Stimulated activated CD4-positive, alpha-beta T cell treated with anti-CD3 and anti-CD28 coated beads, TNF-alpha, amount 100 ng/mL, for 48 hours (primary cell): ENCODE measurements at places on chromosomes 1 and 21.

DNA sequence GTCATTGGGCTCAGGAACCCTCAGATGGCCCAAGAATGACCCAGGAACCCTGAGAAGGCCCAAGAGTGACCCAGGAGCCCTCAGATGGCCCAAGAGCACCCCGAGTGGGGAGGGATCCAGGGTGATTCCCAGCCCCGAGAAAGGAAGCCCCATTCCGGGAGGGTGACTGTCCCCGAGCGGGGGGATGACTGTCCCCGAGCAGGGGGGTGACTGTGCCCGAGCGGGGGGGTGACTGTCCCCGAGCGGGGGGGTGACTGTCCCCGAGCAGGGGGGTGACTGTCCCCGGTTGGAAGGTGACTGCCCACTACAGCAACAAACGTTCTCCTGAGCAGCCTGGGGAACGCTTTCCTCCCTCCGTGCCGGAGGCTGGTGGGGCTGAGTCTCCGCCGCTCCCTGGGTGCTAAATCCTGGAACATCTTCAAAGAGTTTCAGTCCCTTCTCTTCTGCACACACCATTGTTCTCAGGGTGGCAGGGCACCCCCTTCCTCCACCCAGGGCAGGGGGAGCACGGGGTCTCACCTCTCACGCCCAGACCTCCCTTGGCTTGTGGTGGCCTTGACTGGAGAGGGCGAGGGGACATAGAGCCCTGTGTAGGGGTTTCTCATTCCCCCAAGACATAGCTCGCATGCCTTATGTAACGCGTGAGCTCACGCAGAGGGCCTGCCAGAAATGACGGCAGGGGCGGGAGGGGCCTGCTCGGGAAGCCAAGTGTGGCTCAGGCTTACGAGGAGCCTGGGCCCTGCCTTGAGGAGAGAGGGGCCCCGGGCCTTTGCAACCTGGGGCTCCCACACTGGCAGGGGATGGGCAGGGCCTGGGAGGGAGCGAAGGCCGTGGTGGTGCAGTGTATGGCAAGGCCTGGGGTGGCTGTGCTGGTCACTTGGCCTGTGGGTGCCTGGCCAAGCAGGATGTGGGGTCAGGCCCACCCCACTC is 14.3 kb upstream of the SKI start:
- DNase-seq: no peak

GRCh38 chr21:18614303-18614702 is 210.7 kb upstream of the TMPRSS15 start:
- DNase-seq: no peak

DNA sequence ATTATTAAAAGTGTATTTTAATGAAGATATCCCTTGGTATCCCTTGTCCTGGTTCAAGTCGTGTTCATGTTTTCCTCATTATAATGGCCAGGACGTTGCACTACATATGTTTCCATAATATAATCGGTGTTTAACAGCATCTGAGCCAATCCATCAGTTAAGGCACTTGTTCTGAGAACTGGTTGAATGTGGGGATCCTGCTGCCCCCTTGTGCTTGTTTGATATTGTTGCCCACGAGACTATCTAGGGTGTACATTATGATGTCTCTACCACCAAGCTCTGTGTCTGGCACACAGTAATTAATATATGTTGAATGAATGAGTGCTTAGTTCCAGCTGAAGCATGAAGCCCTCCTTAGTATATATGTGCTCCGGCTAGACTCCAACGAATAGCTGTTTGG is 193.0 kb downstream of the CACNA1E start:
- no peak for DNase-seq

GRCh38 chr1:185040408-185040735 is 5.0 kb upstream of the RNF2 start:
- no peak for DNase-seq

GRCh38 chr1:233667741-233668140 is 53.8 kb downstream of the KCNK1 start:
- no peak for DNase-seq

GRCh38 chr1:156923670-156924477 is 3.4 kb downstream of the LRRC71 start:
- DNase-seq: no peak

- no peak for DNase-seq
Measured at GRCh38 chr1:7335224-7335879, 435.7 kb upstream of the VAMP3 start.

DNA sequence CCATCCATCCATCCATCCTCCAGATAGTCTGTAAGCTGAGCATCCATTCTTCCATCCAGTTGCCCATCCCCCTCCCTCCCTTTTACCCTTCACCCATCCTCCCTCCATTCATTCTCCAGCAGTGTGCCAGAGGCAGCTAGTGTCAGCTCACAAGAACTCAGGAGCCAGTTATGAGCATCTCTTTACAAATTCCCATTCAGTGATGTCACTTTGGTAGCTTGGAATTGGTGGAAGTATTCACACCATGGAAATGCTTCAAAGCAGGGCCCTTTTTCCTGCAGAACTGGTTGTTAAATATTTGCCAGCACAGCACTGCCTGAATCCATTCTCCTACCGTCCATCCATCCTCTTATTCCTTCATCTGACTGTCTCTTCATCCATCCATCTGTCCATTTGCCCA is 72.5 kb downstream of the ARHGEF10L start:
- no peak for DNase-seq

DNA sequence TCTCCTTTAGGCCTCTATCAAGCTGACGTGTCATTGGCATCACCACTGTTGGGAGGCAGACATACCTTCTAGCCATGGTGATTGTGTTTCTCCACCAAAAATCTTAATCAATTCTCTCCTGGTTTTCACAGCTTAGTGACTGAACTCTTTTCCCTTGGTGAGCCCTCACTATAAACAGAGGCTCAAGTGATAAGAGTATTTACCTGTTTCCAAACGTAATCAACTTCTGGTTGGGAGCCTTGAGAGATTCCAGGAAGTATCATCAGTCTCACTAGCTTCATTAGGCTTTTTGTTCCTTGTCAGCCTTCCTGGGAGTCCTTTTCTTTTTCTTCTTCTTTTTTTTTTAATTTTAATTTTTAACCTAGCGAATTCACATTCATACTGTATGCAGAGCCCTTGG is 33.8 kb upstream of the KCNQ4 start:
- DNase-seq: no peak

GRCh38 chr1:179340918-179341317 is 24.9 kb upstream of the AXDND1 start:
- DNase-seq: no peak

DNA sequence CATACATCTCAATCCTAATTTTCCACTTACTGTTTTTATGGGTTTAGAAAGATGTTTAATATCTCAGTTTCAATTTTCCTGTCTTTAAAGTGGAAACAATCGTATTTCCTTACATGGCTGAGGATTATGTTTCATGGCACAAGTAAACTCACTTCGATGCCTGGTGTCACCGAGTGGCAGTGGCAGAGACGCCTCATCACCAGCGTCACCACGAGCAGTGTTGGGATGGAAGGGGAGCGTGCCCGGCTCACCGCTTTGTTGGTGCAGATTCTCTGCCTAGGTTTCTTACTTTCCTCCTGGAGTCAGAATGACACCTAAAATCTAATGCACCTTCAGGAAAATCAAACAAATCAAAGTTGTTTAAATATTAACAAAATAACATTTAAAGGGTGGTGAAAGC is 48.2 kb upstream of the DIP2A start:
- DNase-seq: no peak

DNA sequence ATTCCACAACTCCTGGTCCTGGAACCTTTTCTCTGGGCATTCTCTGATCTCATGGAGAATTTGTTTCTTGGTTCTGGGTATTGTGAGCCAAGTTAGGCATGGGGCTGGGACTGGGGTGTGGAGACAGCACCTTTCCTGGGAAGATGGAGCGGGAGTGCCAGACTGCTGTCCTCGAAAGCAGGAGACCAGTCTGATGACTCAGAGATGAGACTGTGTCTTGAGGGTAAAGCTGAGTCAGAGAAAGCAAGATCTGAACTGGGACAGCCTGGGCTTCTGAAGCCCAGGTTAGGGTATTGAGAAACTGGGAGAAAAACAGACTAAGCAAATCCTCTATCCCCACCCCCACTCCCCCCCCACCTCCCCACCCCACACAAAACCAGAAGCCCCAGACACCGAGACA is 2.2 kb upstream of the KANK4 start:
- no peak for DNase-seq

DNA sequence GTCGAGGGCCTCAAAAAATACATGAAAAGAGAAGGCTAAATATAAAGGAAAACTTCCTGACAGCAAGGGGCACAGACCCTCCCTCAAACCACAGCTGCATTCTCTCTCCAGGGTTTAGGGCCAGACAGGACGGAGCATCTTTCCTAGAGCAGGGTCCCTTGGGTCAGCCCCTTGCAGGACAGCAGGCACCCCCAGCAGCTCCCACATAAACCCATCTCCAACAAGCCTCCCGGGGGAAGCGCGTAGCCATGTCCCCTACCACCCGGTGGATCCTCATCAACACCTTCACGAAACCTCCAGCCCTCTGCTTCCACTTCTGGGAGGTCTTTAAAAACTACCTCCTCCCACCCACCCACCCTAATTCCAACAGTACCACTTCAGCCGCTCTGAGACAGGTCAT is 59.5 kb downstream of the CD46 start:
- DNase-seq: no peak

DNA sequence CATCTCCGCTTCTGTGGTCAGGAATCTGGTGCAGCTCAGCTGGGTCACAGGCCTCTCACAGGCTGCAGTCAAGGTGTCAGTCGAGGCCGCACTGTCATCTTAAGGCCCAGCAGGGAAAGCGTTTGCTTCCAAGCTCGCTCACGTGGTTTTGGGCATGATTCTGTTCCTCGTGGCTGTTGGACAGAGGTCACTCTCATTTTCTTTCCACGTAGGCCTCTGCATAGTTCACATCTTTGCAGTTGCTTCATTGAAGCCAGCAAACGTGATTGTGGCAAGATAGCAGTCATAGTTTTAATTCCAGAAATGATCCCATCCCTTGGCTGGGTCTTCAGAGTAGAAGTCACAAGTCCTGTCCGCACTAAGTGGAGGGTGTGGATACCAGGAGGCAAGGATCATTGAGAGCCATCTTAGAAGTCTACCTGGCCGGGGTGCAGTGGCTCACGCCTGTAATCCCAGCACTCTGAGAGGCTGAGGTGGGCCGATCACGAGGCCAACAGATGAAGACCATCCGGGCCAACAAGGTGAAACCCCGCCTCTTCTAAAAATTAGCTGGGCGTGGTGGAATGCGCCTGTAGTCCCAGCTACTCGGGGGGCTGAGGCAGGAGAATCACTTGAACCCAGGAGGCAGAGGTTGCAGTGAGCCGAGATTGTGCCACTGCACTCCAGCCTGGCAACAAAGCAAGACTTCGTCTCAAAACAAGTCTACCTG is 24.5 kb downstream of the NECAP2 start:
- no peak for DNase-seq

DNA sequence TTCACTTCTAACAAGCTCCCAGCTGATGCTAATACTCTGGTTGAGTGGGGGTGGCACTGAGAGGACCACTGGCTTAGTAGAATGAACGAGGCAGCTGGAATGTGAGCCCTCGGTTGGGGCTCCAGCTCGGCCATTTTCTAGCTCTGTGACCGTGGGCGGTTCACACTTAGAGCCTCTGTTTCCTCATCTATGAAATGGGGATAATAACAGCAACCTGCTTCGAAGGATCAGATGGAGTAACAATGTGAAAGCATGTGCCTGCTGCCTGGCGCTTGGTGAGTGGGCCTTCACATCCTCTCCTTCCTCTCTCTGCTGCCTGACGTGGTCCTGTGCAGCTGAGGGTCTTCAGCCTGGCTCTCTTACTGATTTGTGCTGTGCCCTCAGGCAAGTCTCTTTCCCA is 20.9 kb upstream of the TTC4 start:
- no peak for DNase-seq

DNA sequence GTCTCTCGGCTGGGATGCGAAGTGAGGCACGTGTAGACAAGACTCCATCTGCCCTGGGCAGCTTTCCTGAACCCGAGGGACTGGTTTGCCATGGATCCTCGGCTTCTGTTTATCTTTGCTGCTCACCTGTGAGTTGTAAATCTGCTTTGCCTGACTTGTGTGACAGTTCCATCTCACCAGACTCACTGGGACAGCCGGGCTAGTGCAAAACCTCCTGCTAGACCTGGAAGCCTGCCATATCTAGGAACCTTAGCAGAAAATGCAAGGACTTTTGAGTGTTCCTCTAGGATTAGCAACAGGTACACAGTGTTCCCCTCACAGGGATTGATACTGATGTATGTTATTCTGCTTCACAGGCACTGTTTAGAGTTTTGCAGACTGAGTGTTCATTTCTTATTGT is 218.6 kb downstream of the URB2 start:
- no peak for DNase-seq

DNA sequence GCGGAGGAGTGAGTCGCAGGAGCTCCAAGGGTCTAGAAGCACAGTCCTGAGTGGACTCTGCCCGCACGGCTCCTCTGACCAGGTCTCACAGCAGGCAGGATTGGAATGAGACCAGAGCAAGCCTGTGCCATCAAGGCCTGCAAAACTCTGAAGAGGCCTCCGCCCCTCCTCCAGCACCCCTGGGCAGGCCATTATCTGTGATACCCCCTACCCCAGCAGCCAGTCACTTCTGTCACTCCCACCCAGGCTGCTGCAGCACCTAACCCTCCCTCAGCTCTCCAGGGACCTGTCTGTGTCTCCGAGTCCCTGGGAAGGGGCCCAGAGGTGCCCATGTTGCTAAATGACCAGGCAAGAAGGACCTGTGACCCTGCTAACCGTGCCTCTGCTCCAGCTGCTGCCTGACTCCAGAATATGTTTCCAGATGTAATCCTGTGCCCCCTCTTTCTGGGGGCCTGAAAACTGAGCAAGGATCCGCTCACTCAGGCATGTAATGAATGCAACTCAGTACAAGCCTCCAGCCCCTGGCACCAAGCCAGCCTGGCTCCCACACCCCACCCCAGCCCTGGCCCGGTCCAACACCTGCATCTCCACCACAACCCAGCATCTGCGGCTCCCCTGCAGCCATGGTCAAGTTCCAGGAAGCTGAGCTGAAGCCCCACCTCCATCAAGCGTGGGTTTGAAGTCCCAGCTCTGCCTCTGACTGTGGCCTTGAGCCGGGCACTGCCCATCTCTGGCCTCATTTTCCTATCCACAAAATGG is 22.1 kb upstream of the COL16A1 start:
- no peak for DNase-seq

DNA sequence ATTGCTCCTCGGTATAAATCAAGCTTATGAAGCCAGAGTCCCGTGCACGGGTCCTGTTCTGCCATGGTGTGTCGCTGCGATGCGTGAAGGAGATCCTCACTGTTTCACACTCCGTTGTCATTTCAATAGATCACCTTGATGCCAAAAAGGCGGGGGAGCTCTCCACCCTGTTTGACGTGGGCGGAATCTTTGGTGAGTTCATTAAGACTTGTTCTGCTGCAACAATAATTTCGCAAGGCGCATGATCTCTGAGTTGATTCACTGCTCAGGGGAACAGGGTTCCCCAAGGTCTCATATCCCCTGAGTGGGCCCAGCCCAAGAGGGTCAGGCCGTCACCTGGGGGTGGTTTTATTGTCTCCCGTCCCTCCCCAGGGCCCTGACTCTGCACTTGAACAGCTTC is 50.0 kb downstream of the SLC37A1 start:
- DNase-seq: no peak

GRCh38 chr21:26117324-26117971 is 53.1 kb downstream of the APP start:
- no peak for DNase-seq

DNA sequence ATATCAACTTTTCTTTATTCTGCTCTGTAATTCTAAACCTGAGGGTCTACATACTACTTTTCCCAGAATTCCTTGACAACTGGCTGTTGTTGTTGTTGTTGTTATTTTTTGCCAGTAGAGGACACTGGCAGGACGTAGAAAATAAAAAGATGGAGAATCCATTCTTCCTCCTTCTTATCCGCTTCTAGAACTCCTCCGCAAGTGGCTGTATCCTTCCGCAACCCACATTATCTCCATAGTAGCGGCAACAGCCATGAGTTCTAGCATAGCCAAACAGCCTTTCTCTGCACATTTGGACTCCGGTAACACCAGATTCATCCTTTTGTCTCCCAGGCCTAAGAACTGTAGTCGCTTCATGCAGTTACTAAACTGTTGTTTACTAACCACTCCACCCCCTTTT is 91.1 kb upstream of the CACHD1 start:
- no peak for DNase-seq
